ENCODE measurements at places on chromosomes 3 and 15. TPM values are rescaled to one million over a fixed set of nuclear protein-coding genes. Genes with fewer than 3 reads are reported as not detected.

- peaks cover 47% of the 10 kb centered on the region for H3K36me3 ChIP-seq
- no peak overlapping the region for H3K27ac ChIP-seq
- peaks cover 8% of the 10 kb centered on the region for H3K4me1 ChIP-seq
- DNase-seq: no peak
- no peaks in the 10 kb centered on the region for H3K27me3 ChIP-seq
- H3K4me3 ChIP-seq: no peak overlapping the region
Observed at GRCh38 chr3:125257536-125257935, 45.0 kb upstream of the SLC12A8 start.

GRCh38 chr3:132679911-132680310 lies 19.8 kb downstream of the UBA5 start:
- no peaks in the 10 kb centered on the region for H3K27me3 ChIP-seq
- H3K4me3 ChIP-seq: no peak overlapping the region
- peaks cover 5% of the 10 kb centered on the region for H3K4me1 ChIP-seq
- peaks cover 28% of the 10 kb centered on the region for H3K36me3 ChIP-seq
- no peak for DNase-seq

- DNase-seq: no peak
- H3K4me1 ChIP-seq: no peaks in the 10 kb centered on the region
- peaks cover 22% of the 10 kb centered on the region for H3K27me3 ChIP-seq
- H3K36me3 ChIP-seq: no peaks in the 10 kb centered on the region
- no peak overlapping the region for H3K27ac ChIP-seq
Observed at GRCh38 chr15:29669823-29670222, 152.4 kb downstream of the TJP1 start.

DNA sequence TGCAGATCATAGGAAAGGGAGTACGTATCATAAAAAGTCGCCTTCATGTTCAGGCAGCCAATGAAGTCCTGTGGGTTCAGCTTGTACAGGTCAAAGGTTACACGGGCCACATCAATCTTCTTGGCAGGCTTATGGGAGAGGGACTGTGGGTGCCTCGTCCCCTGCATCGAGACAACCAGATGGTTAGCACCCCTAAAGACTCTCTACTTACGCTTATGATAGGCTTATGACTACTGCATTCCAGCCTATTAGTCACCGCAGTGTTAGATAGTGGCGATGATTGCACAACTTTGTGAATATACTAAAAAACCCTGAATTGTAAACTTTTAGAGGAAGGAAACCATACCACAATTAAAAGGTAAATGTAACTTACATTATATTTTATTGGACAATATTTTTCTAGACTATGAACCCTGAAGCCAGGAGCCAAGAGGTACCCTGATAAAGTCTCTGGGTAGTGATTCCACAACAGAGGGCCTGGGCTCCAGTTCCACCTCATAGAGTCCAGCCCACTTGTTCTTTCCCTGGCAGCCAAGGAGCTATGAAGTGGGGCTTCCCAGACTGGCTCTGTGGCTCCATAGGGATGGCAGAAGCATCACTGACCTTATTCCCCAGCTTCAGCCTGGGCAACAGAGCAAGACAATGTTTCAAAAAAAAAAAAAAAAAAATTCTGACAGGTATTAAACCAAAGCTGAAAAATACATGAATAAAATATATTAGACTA lies 2.5 kb upstream of the FANCD2 start:
- no peak overlapping the region for H3K4me3 ChIP-seq
- no peaks in the 10 kb centered on the region for H3K27me3 ChIP-seq
- peaks cover 25% of the 10 kb centered on the region for H3K4me1 ChIP-seq
- peaks cover 19% of the 10 kb centered on the region for H3K36me3 ChIP-seq
- H3K27ac ChIP-seq: peak overlapping the region; percentile 19

GRCh38 chr3:104564045-104564643 lies 802.6 kb upstream of the ALCAM start:
- no peak overlapping the region for H3K27ac ChIP-seq
- no peaks in the 10 kb centered on the region for H3K36me3 ChIP-seq

C3orf85 gene
- total RNA-seq: not detected
